ENCODE measurements at places on chromosomes 12 and 14.

GRCh38 chr12:112096070-112096469, 12.5 kb downstream of the NAA25 start:
- DNase-seq: no peak

GRCh38 chr14:102694530-102695166, 82.6 kb upstream of the TRAF3 start:
- peak; percentile 75 for DNase-seq

DNA sequence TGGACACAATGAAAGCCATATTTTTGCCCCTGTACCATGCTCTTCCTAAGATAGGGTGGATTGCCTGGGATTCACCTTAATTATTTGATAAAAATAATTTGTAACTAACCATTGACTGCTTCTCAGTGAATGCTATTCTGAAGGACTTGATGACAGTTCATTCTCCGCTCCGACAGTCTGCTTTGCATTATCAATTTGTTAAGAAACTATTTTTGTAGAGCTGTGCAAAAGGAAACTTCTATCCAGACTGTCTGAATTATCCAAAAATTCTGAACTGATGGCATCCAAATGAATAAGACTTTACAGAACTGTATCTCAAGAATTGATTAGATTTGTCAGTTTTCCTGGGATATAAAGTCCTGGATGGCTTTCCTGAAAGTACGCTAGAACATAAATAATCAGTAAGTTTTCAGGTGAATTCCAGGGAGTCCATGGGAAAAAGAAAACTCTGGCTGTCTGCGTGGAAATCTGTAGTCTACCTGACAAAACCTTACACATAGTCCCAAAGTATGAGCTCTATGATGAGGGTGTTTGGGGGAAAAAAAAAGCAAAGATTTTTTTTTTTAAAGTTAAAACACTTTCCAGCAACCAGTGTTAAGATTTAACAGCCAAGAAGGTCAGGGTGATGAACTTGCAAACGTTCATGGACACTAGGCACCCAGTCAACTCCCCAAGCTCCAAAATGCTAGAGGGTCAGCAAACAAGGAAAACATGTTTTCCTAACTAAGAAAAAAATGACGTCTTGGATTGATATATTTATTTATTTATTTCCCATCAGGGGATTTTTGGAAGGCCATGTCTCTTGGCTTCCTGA, 291.1 kb upstream of the TBX3 start:
- no peak for DNase-seq

DNA sequence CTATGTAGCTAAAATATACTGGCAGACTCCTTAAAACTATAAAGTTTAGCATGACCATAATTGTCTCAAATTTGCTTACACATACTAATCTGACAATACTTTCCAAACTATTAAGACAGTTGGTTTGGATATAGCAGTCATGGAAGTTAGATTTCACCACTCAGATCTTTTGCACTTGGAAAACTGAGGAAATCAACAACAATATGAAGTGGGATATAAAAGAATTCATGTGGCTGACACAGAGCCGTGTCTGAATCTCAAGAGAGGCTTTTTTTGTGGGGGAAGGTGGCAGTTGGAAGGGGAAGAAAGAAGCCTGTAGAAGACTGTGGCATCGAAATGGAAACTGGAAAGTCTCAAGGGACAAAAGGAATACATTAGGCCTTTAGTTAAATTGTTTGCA, 166.6 kb upstream of the FLRT2 start:
- DNase-seq: no peak

DNA sequence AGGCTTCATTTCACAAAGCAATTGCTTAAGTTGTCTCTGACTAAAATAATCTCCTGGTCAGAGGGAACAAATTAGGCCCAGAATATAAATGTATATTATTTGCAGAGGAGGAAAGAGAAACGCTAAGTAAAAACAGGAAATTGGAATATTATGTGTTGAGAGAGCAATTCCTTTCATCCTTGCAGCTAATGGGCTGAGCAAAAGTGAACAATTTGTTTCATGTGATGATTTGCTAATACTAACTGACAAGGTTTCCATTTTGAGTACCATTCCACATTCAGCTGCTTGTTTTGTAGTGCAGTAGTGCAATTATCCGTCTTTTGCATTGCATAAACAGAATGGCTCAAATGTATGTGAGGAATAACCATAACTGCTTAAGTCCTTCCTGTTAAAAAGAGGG, 103.2 kb downstream of the TPH2 start:
- no peak for DNase-seq

- no peak for DNase-seq
Measured at GRCh38 chr12:53223389-53224060, 8.5 kb downstream of the RARG start.

DNA sequence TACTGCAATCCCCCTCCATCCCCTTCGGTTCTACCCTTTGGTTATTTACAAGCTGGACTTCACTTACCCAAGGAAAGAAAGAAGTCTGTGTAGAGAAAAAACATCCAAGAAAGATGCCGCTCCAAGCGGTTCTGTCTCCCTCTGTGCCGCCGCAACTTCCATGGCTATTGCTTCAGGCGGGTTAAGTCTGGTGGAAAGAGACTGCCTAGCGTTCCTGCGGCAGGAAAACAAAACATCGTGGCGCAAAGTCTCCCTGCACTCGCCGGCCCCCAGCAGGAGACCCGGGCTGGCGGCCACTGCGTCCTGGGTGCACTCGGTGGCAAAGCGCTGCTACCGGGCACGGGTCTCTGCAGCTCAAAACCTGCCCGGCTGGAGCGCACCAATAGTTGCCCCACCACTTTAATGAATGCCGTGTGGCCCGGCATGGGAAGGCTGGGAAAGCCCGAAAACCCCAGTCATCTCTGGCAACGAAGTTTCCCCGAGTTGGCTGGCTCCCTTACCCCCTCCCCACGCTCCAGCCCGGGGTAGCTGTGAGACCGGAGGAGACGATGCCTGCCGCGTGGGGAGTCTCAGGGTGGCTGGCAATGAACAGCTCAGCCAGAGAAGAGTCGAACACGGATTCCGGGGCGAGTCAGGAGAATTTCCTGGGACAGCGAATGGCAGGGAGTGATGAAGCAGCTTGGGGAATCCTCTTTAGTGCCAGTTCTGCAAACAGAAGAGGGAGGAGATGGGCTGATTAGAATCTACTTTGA, 3.5 kb upstream of the KCNK10 start:
- no peak for DNase-seq

GRCh38 chr12:56599797-56600196, 30.3 kb downstream of the BAZ2A start:
- no peak for DNase-seq

- DNase-seq: no peak
Measured at GRCh38 chr12:64691795-64692583, 67.2 kb downstream of the GNS start.

DNA sequence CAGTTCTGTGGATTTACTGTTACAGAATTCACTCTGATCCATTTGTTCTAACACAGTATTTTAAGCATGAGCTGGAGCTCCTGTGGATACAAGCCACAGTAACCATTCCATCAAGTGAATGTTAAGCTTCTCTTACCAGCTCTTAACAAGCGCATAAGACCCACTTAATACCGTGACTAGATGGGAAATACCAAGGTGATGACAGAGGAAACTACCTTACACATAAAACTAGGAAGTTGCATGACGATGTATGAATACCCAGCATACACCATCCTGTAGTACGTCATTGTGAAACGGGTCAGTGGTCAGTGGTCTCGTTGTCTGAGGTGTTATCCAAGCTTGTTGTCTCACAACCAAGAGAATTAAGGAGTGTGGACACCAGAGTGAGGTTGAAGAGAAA, 2.0 kb upstream of the GALC start:
- DNase-seq: no peak
